Activated T-cell treated with anti-CD3 and anti-CD28 coated beads, Interleukin-2, amount 50 U/mL, for 48 hours (primary cell): ENCODE measurements at places on chromosomes 1 and 21.
A peak's percentile ranks its signal among the peaks of the same experiment; 100 is the strongest.

DNA sequence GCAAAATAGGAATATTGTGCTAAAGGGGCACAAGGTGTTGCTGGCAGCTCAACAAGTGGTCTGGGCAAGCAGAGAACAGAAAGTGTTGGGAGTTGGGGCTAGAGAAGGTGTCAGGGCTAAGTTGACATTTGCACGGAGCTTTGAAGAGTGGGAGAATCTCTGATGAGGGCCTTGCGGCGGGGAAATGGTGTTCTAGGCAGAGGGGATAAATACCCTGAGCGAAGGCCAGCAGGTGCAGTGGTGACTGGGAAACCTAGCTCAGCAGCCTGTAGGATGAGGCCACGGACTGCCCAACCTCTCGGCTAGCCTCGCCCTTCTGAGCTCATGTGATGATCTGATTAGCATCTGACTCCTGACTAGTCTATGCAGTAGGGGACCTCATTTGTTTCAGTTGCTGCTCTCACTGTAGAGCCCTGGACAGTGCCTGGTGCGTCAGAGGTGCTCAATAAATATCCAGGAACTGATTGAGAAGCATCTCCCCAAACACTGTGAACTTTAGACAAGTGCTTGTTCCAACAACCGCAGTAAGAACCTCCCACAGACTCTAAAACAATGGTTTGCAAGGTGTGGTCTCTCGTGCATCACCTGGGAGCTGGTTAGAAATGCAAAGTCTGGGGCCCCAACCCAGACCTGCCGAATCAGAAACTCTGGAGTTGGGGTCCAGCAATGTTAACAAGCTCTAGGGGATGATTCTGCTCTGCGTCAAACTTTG, 1.0 kb upstream of the FOXO6 start:
- no peak for DNase-seq

DNA sequence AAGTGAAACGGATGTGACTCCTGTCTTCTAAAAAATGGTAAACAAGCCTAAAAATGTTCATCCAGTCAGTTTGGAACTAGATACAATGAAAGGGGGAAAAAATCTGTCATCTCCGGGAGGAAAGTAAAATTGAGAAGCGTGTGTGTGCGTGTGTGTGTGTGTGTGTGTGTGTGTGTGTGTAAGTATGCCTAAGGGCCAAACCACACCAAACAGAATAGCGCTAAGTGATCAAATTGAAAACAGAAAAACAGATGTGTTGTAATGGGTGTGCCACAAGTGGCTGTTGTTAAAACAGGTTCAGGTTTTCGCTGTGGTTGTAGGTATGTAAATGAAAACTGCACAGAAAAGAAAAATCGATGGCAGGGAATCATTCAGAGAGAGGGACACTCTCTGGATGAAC, 106.7 kb downstream of the RNF220 start:
- DNase-seq: no peak

GRCh38 chr21:15826147-15826780, 96.5 kb downstream of the USP25 start:
- no peak for DNase-seq

DNA sequence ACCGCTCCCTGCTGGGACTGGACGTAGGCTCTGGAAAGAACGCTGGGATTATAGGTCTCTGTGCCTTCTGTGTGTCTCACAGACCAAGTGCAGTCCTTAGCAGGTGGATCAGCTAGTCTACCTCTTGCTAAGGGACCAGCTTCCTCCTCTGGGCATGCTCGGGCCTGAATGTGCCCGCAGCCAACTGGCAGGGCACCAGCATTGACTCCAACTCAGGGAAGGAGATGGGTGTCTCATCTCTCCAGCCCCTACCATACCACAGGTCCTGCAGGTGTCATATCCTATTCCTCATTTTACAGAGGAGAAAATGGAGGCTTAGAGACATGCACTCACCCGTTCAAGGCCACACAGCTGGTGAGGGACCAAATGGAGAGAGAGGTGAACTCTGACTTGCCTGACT, 340.2 kb downstream of the PTPRU start:
- DNase-seq: no peak

DNA sequence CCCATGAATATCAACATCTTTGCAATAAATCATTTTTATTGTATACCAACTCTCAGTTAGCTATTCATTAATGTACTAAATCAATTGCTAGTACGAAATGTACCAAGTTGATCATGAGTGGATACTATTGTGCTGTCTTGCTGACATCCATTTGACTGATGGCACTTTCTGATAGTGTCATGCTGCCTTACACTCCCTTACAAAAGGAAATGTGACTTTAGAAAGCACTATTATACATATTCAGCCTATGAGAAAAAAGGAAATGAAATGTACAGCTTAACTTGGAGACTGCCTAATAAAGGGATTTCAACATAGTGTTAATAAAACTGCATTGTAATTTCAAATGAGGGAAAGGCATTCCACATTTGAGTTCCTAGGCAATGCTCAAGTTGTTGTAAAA, 52.2 kb downstream of the PLA2G4A start:
- no peak for DNase-seq

DNA sequence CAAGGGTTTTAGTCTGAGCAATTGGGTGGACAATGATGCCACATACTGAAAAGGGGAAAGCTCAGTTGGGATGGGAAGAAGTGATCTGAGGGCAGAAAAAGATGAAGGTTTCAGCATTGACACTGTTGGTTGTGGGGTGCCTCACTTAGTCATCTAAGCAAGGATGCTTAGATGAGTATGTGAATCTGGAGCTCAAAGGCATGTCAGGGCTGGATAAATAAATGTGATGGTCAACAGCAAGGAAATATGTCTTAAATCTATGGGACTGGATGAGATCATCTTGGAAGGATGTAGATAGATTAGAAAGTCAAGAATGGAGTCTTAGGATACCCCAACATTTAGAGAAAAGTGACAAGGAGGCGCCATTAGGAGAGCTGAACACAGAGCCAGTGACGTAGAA, 114.6 kb downstream of the ZBTB18 start:
- no peak for DNase-seq

DNA sequence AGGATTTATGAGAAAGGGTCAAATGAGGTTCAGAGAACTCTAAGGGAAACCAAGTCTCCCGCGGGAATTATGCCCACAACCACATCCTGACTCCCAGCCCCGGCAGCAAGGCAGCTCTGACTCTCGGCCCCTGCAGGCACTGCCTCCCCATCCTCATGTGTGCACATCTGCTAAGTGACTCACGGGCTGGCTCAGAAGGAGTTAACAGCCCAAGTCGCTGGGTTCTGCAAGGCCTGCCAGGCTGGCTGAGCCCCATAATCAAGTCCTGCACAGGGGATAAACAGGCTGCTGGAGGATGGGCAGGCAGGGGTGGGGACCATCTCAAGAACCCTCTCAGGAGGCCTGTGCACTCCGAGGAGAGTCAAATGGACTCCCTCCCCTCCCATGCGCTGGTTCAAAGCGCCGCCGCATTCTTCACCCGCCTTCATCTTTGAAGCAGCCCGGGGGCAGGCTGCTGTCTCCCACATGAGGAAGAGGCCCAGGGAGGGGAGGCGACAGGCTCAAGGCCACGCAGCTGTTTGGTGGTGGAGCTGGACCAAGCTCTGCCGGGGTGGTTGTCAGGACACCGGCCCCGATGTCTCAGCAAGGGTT, 344.3 kb downstream of the MATN1 start:
- DNase-seq: no peak

DNA sequence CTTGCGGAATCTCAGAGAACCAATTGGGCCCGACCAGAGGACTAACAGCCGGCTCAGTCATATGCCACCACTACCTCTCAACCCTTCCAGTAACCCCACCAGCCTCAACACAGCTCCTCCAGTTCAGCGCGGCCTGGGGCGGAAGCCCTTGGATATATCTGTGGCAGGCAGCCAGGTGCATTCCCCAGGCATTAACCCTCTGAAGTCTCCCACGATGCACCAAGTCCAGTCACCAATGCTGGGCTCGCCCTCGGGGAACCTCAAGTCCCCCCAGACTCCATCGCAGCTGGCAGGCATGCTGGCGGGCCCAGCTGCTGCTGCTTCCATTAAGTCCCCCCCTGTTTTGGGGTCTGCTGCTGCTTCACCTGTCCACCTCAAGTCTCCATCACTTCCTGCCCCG, 49.8 kb downstream of the ACP6 start:
- DNase-seq: no peak

DNA sequence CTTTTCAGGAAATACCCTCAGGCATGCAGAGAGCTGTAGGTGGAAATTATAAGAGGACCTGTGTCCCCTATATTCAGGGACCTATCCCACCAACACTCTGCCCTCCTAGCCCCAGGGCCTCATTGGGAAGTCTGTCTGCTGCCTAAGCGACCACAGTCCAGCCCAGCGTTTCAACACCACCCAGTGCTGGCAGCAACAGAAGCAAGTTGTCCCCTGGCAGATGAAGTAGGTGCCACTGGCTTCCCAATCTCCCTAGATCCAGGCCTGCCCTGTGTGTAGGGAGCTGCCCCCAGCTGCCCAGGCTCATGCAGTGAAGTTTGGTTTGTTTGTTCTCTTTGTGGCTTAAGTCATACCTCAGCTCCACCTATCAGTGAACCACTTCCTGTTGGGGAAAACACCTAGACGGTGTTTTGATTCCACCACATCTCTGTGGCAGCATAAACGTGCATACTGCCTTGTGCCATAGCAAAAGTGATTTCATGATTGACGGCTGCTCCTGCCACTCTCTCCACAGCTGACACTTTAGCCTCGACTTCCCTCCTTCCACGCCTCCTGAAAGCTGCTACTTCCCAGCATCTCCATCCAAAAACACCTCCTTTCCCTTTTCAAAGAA, 8.1 kb upstream of the LEFTY1 start:
- peak; percentile 70 for DNase-seq

GRCh38 chr1:170521818-170522217, 10.1 kb upstream of the GORAB start:
- no peak for DNase-seq

- DNase-seq: no peak
These were observed 11.5 kb downstream of the LDLRAD1 start for GRCh38 chr1:54006508-54006907.
